ENCODE measurements at places on chromosomes 2 and 18.

GRCh38 chr2:98459496-98460175 lies 15.0 kb downstream of the INPP4A start:
- no peak for DNase-seq

DNA sequence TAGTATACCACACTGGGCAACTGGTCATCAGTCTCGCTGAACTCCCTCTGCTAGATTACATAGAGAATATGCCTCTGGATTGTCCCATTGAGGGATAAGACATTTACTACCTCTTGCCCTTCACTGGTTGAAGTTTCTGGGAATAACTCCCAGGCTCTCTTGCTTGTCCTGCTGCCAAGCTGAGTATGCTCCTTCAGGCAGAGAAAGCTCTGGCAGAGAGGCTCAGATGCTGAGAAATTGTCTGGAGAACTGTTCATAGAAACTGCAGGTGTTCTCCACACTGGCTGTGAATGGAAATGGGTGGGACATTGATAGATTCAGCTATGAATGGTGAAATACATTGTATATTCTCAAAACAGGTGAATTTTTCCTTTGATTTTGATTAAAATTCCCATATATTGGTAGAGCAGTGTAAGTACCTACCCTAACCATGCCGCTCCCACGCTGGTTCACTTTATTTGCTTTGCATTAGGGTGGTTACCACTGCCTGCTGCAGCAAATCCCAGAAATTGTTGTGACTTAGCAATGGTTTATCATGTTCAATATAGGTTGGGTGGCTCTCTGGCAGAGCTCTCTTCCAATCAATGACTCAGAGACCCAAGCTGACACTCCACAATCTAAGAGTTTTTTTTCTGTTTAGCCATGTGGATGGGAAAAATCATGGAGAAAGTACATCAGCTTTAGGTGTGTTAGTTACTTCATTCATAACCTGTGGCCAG lies 36.7 kb downstream of the FAM117B start:
- DNase-seq, result no peak

DNA sequence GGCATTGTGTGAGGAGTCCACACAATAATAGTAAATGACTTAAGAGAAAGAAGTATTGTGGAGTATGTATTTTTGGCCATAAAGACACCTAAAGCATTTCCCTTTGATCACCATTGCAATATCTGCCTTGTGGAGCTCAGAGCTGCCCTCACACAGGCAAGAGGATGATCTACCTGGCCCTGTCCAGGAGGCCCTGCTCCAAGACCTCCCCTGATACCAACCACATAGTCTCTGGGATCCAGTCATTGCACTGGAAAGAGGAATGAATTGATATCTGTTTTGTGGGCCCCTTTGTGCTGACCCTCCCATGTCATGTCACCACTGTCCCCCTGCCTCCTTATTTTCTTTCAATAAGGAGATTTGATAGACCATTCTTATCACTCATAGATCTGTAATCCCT lies 430.6 kb upstream of the TNP1 start:
- DNase-seq, result no peak

DNA sequence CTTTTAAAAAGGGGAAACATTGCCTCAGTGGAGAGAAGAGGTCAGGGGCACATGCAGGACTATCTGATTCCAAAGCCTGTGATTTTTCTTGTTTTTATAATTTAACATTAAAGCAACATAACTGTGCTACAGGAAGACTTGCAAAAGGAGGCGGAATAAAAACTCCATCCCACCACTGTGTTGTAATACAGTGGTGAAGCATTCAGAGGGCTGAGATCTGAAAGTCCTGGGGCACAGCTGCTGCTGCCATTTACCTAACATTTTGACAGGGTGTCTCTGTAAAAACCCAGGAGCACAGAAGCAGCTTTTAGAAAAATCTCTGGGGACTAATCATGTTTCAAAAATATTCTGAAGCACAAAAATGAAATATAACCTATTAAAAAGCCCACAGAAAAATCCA lies 97.6 kb downstream of the GRB14 start:
- DNase-seq, result no peak

DNA sequence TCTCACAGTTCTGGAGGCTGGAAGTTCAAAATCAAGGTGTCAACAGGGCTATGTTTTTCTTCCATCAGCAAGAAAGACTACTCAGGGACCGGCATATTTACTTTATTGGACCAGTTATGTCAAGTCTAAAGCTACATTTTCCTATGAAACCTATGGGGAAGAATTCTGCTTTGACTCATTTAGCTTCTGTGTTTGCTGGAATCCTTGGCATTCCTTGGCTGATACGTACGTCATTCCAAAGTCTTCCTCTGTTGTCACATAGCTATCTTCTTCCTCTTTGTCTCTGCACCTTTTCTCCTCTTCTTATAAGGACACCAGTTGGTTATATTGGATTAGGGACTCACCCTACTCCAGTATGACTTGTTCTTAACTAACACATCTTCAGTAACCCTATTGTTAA lies 137.4 kb upstream of the FBXO11 start:
- DNase-seq, result no peak

GRCh38 chr2:46337208-46337994 lies 40.2 kb downstream of the EPAS1 start:
- no peak for DNase-seq

- no peak for DNase-seq
These were observed 285.1 kb upstream of the HDAC4 start for GRCh38 chr2:239685965-239686364.

- no peak for DNase-seq
These were observed 1.5 kb downstream of the AP1S3 start for GRCh38 chr2:223835701-223836532.
